EH (cell line): ENCODE measurements at places on chromosomes 4 and X.

DNA sequence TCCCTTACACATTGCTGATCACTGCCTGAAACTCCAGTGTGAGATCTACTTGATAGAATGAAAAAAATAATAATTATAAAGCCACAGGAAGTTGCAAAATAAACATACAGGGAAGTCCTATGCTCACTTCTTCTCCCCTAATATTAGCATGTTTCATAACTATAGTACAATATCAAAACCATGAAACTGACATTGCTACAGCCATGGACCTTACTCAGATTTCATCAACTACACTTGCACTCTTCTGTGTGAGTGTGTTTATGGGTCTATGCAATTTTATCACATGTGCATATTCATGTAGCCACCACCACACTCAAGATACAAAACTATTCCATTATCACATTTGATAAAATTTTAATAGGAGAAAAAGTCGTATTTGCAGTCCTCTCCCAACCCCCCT, 57.3 kb downstream of the SPINK2 start:
- no peak for DNase-seq

DNA sequence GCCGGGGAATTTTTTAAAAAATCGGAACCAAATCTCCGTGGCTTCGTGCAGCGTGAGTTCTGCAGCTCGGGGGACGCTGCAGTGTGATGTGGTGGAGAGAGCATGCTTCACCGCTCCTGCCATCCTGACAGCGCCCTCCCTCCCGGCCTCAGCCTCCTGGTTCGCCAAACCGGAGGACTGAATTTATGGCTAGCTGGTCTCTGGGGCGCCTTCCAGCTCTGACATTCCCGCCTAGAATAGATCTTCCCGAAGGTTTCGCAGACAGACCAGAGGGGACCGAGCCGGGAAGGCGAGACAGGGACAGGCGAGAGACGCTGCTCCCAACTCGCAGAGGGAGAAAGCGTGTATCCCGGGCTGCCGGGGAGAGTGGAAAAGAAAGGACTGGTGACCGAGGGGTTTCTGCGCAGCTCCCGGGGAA, 25.9 kb downstream of the HOPX start:
- peak; percentile 43 for DNase-seq

- DNase-seq = no peak
Observed at GRCh38 chr4:84697159-84697558, 114.2 kb downstream of the CDS1 start.

DNA sequence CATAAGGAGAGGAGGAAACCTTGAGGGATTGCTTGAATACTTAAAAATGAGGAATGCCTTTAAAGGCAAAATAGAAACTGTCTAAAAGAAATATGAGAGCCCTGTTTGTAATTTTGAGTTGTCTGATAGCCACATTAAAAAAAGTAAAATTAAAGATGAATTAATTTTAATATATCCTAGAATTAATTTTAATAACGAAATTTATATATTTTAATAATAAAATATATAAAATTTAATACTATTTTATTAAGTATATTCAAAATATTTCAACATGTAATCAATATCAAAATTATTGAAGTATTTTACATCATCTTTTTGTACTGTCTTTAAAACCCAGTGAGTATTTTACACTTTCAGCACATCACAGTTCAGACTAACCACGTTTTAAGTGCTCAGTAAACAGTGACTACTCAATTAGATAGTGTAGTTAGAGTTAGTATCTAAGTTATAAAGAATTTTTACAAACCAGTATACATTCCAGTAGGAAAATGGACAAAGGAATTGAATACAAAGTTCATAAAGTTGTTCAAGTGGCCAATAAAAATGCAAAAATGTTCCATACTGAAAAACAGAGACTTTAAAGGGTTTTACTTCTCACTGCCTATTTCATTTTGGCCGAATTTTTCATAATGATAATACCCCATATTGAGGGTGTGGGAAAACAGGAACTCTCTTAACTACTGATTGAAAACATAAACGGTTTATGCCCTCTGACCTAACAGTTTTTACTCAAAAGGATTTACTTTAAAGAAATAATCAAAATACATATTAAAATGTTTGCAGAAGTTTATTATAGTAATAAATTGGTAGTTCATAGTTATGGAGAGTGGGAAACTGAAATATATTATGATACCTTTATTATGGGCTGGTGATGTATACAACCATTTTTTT, 2.9 kb downstream of the SLC30A9 start:
- no peak for DNase-seq

DNA sequence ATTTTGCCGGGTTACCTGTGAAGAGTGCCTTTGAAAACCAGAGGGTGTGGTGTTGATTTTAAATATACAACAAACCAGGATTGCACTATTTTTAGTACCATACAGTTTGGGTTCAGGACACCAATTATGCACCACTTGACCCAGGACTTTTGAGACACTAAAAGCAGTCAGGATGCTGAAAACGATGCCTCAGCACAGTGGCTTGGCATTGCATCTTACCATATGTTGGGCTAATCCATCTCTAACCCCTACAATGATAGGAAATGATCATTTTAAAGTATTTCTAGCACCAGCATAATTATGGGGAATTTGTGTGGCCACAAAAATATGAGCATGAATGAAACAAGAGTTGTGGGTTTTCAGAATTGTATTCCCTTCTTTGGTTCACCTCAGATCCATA, 4.1 kb downstream of the IBSP start:
- DNase-seq = no peak

DNA sequence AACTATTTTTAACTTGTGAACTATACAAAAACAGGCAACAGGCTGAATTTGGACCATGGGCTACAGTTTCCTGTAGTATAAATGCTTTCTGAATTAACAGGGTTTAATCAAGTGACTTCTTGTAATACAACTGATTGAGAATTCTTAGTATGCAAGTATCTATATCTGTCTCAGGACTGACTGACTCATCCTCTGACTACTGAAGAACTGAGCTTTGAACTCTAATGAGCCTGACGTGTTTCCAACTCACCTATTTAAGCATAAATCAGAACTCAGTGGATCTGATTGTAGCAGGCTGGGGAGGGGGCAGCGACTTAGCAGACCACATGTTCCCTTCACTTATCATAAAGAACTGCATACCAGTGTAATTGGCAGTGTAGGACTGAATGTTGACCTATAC, 7.8 kb downstream of the SPATA4 start:
- peak; percentile 55 for DNase-seq

- no peak for DNase-seq
Observed at GRCh38 chr4:12118651-12119213, 690.0 kb upstream of the HS3ST1 start.

DNA sequence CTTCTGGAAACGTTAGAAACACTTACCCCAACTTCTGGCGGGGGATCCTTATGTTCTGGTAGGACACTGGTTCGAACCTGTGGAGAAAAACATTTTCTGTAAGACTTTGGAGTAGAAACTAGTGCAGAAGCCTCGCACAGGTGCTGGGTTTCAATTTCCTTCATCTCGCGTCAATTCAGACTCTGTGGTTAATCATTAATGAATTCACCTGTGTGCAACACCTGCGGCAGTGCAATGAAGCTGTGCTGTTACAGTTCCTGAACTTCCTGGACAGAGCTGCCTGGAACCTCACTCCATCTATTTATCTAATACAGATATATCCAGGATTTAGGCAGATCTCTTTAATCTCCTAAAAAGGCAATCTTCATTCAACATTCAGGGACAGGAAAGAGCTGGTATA, 531.4 kb downstream of the INPP4B start:
- DNase-seq = no peak

DNA sequence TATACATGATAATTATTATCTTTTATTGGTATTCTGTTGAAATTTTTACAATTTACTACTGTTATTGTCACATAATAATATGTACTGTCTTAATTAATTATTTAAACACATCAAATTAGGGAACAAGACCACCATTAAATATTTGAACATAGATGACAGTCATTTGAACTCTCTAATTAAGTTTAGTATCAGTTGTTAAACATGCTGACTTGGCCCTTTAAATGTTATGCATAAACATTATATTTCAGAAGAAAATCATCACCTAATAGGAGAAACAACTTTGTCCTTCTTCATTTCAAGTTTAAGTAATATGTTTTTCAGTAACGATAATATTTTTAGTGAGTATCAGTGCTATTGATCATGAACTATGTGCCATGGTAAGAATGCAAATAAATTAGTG, 623.5 kb upstream of the GNPDA2 start:
- DNase-seq = no peak

DNA sequence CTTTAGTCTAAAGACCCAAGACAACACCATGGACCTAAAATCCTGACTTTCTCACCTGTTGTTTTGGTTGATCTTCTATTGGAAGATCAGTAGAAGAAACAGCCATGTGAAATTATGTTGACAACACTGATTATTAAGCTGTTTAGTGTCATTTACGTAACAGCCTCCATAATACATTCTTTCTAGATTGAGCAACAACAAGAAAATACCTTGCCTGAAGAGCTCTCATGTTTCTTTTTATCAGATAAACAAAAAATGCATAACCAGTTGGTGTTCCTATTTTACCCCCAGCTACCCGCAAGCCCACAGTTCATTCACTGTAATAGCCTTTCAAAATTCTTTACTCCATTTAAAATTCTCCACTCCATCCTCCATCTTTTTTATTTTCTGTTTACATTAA, 20.5 kb downstream of the GPC4 start:
- DNase-seq = no peak

DNA sequence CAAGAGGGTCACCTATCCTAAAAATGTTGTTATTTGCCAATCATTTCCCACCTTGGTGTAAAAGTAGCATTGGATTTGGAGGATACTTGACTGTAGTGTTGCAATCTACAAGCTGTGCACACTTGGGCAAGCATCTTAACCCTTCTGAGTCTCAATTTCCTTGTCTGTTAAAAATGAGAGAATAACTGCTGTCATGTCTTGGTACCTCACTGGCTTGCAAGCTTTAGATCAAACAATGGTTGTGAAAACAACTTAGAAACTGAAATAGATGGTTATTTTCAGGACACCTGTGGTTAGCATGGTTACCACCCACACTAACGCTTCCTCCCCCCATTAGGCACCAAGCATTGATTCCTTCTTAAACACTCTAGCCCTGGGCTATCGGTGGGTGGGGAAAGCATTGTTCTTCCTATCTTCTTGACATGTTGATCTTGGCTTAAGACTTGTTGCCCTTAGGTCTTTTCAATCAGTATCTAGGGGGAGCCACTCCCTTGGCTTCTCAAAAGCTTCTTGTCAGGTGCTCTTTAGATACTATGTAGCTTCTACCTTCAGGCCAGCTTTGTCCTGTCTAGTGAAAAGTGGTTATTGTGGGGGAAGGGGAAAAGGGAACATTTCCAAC, 10.6 kb upstream of the AMOT start:
- no peak for DNase-seq

- DNase-seq = no peak
Observed at GRCh38 chr4:107065201-107065600, 29.1 kb upstream of the DKK2 start.

DNA sequence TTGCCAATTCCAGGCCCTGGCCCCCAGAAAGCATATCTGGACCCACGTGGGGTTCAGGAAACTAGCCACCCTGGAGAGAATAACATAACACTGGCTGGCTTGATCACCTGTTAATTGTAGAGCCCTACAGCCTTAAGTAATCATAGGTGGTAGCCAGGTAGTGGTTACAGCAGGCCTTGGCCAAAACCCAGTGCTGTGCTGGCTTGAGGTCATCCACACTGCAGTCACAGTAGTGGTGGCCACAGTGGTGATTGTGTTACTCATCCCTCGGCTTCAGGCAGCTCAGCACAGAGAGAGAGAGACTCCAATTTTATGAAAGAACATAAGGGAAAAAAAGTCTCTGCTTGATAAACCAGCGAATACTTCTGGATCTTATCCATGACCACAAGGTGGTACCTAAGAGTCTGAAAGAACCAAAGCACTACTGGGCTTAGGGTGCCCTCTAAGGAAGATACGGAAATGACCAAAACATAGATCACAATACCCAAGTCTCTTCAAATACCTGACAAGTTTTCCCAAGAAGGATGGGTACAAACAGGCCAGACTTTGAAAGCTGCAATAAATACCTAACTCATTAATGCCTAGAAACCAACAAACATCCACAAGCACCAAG, 46.6 kb upstream of the CDX4 start:
- DNase-seq = no peak

DNA sequence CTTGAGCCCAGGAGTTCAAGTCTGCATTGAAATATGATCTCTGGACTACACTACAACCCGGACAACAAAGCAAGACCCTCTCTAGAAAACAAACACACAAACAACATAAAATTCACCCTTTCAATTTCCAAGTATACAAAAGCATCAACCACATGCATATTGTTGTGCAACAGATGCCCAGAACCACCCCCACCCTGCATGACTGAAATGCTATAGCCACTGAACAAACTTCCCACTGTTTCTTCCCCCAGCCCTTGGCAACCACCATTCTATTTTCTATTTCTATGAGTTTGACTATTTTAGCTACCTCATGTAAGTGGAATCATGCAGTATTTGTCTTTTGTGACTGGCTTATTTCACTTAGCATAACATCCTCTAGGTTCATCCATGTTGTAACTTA, 14.2 kb upstream of the C4orf51 start:
- DNase-seq = peak; percentile 4

- DNase-seq = no peak
Observed at GRCh38 chr4:184094532-184095159, 123.0 kb downstream of the ENPP6 start.

DNA sequence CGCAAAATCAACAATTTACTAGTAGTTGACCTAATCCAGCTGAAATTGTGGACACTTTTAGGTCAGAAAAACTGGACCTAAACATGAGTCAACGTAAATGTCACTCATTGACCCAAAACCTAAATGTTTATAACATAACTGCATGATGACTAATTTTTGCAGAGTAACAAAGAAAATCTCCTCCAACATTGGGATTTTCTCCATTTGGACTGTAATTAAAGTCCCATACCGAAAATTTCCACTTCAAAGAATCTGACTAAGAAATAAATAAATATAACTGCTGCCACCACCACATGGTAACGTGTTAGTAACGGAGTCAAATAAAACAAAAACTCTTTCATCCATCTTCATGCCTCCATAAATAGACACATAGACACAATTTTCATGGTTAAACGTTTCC, 1.9 kb downstream of the ADGRA3 start:
- peak; percentile 82 for DNase-seq
